ENCODE measurements at places on chromosomes 16 and 17. TPM values are rescaled to one million over a fixed set of nuclear protein-coding genes. Genes with fewer than 3 reads are reported as not detected.
A peak's percentile ranks its signal among the peaks of the same experiment; 100 is the strongest.

Gene SLC7A6OS
- 12.4 TPM for total RNA-seq

- DNase-seq = peak; percentile 27
Observed at GRCh38 chr16:56191156-56191815, at the start of gene GNAO1. TSS of gene GNAO1 (plus strand) at chr16:56191489. CDS start at chr16:56192236, 747 bp downstream.

DNA sequence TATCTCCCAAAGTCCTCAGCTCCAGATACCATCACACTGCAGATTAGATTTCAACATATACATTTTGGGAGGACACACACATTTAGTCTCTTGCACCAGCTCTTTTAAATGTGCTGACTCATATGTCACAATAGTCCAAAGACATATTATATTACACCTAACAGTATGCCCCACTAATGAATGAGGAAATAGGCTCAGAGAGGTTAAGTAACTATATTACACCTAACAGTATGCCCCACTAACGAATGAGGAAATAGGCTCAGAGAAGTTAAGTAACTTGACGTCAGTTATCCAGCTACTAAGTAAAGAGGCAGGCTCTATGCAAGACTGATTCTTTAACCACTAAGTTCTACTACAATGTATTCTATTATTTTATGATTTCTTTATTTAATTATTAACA, 9.7 kb downstream of the IRX6 start:
- DNase-seq = no peak

GRCh38 chr17:79546386-79546785, 64.5 kb downstream of the RBFOX3 start:
- DNase-seq = no peak

GRCh38 chr16:49594685-49595498, 221.3 kb downstream of the C16orf78 start:
- no peak for DNase-seq

Gene KRTAP3-2
- not detected for total RNA-seq

Gene CNGB1
- total RNA-seq = not detected

DNA sequence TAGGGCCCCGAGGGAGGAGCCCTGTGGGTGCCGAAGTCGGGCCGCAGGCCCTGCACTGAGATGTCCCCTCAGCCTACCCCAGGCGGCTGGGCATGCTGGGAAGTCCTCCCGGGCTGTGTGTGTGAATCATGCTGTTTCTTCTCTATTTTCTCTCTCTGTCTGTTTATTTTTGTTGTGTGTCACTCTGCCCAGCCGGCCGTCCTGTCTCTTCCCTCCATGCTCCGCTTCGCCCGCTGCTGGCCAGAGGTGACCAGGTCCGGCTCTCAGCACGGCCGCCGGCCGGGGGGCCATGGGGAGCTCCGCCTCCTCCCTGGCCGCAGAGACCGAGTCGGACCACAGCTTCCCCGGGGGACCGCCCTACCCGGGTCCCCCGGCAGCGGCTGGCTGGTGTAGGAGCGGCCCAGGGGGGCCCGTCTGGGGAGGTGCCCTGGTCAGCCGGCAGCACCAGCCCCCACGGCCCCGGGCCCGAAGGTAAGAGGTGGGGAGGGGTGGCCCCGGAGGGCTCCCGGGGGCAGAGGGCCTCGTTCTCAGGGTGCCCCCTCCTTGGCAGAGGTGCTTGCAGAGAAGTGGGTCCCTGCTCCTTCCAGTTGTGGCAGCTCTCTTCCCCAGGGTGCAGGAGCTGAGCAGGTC, 12.5 kb downstream of the CAPN15 start:
- DNase-seq = no peak

- DNase-seq = no peak
Observed at GRCh38 chr17:38705523-38705802, 390 bp downstream of the MLLT6 start.

Gene CD300C
- total RNA-seq = 0.54 TPM

Measured in hematopoietic multipotent progenitor cell (in vitro differentiated cells).